Activated T-helper 17 cell treated with anti-CD3 and anti-CD28 coated beads, Interleukin-2, amount 50 U/mL, for 72 hours (primary cell): ENCODE measurements at places on chromosomes 7 and 10. TPM values are rescaled to one million over a fixed set of nuclear protein-coding genes. Genes with fewer than 3 reads are reported as not detected.

The TAS2R41 gene
- not detected for total RNA-seq

The FAM180A gene
- not detected for total RNA-seq

The ZNF804B gene
- not detected for total RNA-seq

The GRK5 gene
- total RNA-seq = 28.2 TPM

The ADIRF gene
- total RNA-seq = not detected

The LIPJ gene
- not detected for total RNA-seq

The ITGB8 gene
- 0.05 TPM for total RNA-seq

- no peak overlapping the region for H3K4me3 ChIP-seq
- ATAC-seq = no peak
- H3K27me3 ChIP-seq = peaks cover 8% of the 10 kb centered on the region
- no peaks in the 10 kb centered on the region for H3K36me3 ChIP-seq
- H3K4me1 ChIP-seq = peaks cover 5% of the 10 kb centered on the region
These were observed 66.9 kb downstream of the GOLGA7B start for GRCh38 chr10:97916586-97916985.

DNA sequence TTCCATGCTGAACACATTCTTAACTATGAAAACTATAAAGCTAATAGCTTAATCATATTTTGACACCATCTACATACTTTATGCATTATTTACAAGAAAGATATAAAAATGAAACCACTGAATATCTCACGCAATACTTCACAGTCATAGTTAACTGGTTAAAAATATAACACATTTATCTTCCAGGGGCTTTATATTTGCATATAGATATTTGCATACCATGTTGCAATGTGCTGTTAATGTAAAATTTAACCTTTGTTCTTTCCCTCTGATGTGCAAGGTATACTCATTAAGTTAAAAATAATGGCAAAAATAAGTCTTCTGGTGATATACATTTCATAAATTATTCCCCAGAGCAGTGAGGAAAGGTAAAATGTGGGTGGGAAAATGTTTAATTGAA lies 76.9 kb upstream of the MGMT start:
- ATAC-seq = no peak
- no peak overlapping the region for H3K27ac ChIP-seq
- H3K27me3 ChIP-seq = peaks cover 7% of the 10 kb centered on the region
- no peaks in the 10 kb centered on the region for H3K36me3 ChIP-seq
- H3K4me3 ChIP-seq = no peak overlapping the region
- no peaks in the 10 kb centered on the region for H3K4me1 ChIP-seq

GRCh38 chr7:84216472-84216871 lies 21.9 kb upstream of the SEMA3A start:
- no peak for ATAC-seq
- no peak overlapping the region for H3K27ac ChIP-seq
- no peaks in the 10 kb centered on the region for H3K4me1 ChIP-seq
- no peaks in the 10 kb centered on the region for H3K27me3 ChIP-seq

DNA sequence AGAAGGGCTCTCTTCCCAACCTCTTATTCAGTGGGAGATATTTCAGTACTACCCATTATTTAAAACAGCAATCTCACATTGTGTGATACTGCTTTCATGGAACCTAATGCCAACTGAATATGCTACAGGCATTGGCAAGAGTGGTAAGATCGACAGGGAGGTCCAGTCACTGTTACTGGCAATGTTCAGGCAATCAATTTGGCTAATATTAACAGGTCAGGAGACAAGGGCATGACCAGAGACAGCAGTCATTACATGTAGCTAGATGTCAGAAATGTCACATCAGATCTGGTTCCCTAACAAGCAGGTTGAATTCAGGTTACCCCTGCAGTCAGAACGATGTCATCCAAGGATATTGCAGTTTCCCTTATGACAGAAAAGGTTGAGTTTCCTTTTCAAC lies 129.4 kb downstream of the ARHGAP12 start:
- no peak for ATAC-seq
- no peaks in the 10 kb centered on the region for H3K27me3 ChIP-seq
- no peaks in the 10 kb centered on the region for H3K4me1 ChIP-seq
- H3K27ac ChIP-seq = no peak overlapping the region
- peaks cover 7% of the 10 kb centered on the region for H3K36me3 ChIP-seq
- H3K4me3 ChIP-seq = no peak overlapping the region

DNA sequence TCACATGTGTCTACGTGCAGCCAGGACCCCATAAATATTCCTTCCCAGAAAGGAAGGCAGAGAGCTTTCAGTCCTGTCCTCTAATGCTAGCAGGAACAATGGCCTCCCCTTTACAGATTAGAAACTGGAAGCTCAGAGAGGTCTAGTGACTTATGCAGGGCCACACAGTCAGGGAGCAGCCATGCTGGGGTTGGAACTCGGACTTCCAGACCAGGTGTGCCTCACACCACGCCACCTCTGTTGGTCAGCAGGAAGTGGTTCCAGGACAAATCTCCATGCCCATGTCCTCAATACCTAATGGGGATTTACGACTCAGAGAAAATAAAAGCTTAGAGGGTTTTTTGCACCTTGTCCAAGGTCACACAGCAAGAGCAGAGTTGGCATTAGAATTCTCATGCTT lies 378.9 kb downstream of the RPS24 start:
- ATAC-seq = no peak
- H3K4me1 ChIP-seq = no peaks in the 10 kb centered on the region
- H3K36me3 ChIP-seq = no peaks in the 10 kb centered on the region

DNA sequence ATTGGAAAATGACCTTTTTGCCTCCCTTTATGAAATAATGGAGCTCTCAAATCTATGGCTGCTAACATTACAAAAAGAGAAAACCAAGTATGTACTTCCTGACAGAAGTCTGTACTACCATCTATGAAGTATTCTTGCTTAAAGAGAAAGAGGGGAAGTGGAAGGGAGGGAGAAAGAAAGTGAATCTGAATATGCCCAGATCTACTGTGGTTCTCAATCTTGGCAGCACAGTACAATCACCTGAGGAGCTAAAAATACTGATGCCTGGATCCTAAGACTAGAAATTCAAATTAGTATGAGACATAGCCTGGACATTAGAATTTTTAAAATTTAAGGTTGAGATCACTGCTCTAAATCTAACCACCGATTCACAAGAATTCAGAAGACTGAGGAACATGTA lies 85.2 kb downstream of the IGF2BP3 start:
- peaks cover 5% of the 10 kb centered on the region for H3K4me1 ChIP-seq
- no peak overlapping the region for H3K4me3 ChIP-seq
- peaks cover 23% of the 10 kb centered on the region for H3K27me3 ChIP-seq
- ATAC-seq = no peak
- no peak overlapping the region for H3K27ac ChIP-seq

GRCh38 chr7:5406957-5407945 lies 16.4 kb downstream of the TNRC18 start:
- H3K36me3 ChIP-seq = no peaks in the 10 kb centered on the region
- ATAC-seq = no peak
- no peaks in the 10 kb centered on the region for H3K4me1 ChIP-seq
- H3K4me3 ChIP-seq = no peak overlapping the region
- H3K27me3 ChIP-seq = peaks cover 11% of the 10 kb centered on the region

- no peak overlapping the region for H3K27ac ChIP-seq
- H3K36me3 ChIP-seq = no peaks in the 10 kb centered on the region
- H3K4me3 ChIP-seq = no peak overlapping the region
- H3K4me1 ChIP-seq = no peaks in the 10 kb centered on the region
These were observed 317.4 kb upstream of the ADARB2 start for GRCh38 chr10:2054728-2055127.

DNA sequence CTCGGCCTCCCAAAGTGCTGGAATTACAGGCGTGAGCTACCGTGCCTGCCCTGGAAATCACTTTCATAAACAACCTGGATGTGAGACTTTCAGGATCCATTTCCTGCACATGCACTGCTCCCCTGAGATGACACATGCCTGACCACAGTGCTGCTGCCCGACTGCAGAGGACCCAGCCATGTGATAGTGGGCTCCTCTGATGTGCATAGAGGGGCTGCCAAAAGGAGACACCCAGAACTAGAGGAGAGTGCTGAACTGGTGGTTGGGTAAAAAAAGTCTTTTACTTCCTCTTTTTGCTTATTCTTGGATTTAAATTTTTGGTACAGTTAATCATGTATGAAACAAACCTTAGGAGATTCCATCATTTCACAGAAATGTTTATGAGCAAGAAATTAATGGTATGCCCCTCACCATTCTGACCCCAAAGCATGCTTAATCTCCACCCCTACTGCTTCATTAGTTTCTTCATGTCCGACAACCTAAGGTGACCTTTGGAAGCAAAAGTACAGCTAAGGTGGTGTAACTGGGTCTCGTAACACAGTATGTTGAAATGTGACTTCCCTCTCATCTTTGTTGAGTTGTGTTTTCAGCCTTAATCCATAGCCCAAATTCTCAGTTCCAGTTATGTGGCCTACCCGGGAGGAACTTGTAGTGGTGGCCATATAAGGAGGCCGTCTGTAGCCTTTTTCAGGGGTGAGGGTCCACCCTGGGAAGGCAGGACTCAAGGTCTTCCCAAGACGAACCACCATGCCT lies 111.1 kb downstream of the RNF216 start:
- H3K27ac ChIP-seq = peak overlapping the region; percentile 59
- H3K36me3 ChIP-seq = peaks cover 58% of the 10 kb centered on the region
- ATAC-seq = no peak
- no peak overlapping the region for H3K4me3 ChIP-seq
- H3K27me3 ChIP-seq = no peaks in the 10 kb centered on the region

GRCh38 chr10:85621562-85621961 lies 745.0 kb downstream of the GRID1 start:
- no peak overlapping the region for H3K4me3 ChIP-seq
- H3K27ac ChIP-seq = no peak overlapping the region
- no peaks in the 10 kb centered on the region for H3K4me1 ChIP-seq
- no peaks in the 10 kb centered on the region for H3K36me3 ChIP-seq

- no peaks in the 10 kb centered on the region for H3K4me1 ChIP-seq
- H3K36me3 ChIP-seq = no peaks in the 10 kb centered on the region
These were observed 793.0 kb upstream of the IGFBP3 start for GRCh38 chr7:46713868-46714596.

GRCh38 chr7:121302214-121302745 lies 26.5 kb upstream of the WNT16 start:
- no peak overlapping the region for H3K27ac ChIP-seq
- H3K27me3 ChIP-seq = peaks cover 31% of the 10 kb centered on the region
- H3K4me3 ChIP-seq = no peak overlapping the region
- H3K4me1 ChIP-seq = no peaks in the 10 kb centered on the region

- no peak for ATAC-seq
- H3K27me3 ChIP-seq = no peaks in the 10 kb centered on the region
- peaks cover 8% of the 10 kb centered on the region for H3K36me3 ChIP-seq
These were observed 40.3 kb downstream of the SHOC2 start for GRCh38 chr10:110959379-110960332.

- no peak overlapping the region for H3K27ac ChIP-seq
- peaks cover 3% of the 10 kb centered on the region for H3K27me3 ChIP-seq
- no peak overlapping the region for H3K4me3 ChIP-seq
- no peaks in the 10 kb centered on the region for H3K4me1 ChIP-seq
These were observed 211.8 kb upstream of the PPP2R2D start for GRCh38 chr10:131689016-131689415.

- no peaks in the 10 kb centered on the region for H3K4me1 ChIP-seq
- H3K36me3 ChIP-seq = no peaks in the 10 kb centered on the region
- peaks cover 13% of the 10 kb centered on the region for H3K27me3 ChIP-seq
- no peak for ATAC-seq
- H3K27ac ChIP-seq = no peak overlapping the region
- no peak overlapping the region for H3K4me3 ChIP-seq
These were observed 104.8 kb downstream of the ITIH5 start for GRCh38 chr10:7561985-7562384.

- H3K27me3 ChIP-seq = peaks cover 11% of the 10 kb centered on the region
- no peaks in the 10 kb centered on the region for H3K4me1 ChIP-seq
- no peak overlapping the region for H3K27ac ChIP-seq
- no peak overlapping the region for H3K4me3 ChIP-seq
These were observed 268.8 kb downstream of the PLXNA4 start for GRCh38 chr7:132307465-132307864.

- no peak overlapping the region for H3K4me3 ChIP-seq
- H3K4me1 ChIP-seq = no peaks in the 10 kb centered on the region
- no peak overlapping the region for H3K27ac ChIP-seq
- peaks cover 10% of the 10 kb centered on the region for H3K27me3 ChIP-seq
- no peaks in the 10 kb centered on the region for H3K36me3 ChIP-seq
These were observed 31.2 kb upstream of the FAM20C start for GRCh38 chr7:160958-161725.

- no peaks in the 10 kb centered on the region for H3K36me3 ChIP-seq
- no peak for ATAC-seq
- H3K27ac ChIP-seq = no peak overlapping the region
These were observed 460.6 kb downstream of the CCSER2 start for GRCh38 chr10:84789026-84789425.
